ENCODE measurements at places on chromosomes 3 and 15.

GRCh38 chr3:52351762-52352368, 35.7 kb downstream of the DNAH1 start:
- DNase-seq: no peak

DNA sequence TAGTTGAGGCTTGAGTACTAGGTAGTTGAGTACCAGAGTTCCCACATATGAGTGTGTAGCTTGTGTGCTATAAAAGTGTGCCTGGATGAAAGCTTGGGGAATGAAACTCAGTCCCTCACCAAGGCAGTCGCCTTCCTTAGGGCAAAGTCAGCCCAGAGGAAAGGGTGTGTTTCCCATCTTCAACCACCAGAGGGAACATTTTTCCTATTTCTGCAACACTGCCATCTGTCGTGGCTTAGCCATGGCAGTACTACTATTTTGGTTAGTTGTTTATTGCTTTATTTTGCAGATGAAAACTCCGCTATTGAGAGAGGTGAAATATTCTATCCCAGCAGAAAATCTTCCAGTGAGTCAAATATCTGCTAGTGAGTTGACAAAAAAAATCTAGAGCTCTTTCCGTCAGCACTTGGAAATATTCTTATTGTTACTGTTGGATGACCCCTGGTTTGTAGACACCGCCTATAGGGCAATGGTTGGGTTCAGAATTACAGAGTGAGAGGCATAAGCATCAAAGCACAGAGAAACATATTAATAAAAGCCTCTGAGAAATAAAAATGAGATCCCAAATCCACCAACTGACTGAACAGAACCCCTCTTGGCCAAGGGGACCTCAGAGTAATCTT, 239.9 kb downstream of the CPNE4 start:
- peak; percentile 58 for DNase-seq

GRCh38 chr3:126558336-126559071, at the start of gene C3orf22:
Gene C3orf22 (minus strand): TSS chr3:126558932. CDS start chr3:126553390, 5,542 bp downstream.
- DNase-seq: no peak

DNA sequence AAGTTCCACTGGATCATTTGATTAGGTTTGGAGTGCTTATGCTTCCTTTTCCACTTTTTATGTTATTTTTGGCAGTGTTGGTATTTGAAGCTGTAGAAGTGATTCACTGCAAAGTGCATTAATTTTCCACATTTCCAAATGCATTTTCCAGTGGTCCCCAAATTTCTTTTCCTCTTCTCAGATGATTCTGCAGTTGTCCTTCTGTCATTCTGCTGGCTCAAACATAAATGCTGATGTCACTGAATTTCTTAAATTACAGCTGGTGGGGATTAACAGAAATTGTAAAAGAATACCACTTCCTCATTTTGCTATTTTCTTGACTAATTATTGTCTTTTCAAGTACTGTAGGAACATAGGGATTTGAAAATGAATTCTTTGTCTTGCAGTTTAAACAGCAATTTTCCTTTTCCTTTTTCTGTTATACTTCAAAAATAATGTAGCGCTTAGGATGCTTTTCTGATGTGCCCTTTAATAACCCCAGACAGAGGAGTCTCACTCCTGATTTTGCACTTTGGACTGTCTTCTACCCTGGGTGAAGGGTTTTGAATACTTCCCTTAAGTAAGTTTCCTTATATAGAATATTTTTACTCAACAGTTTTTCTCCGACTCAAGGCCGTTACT, 25.0 kb downstream of the MITF start:
- no peak for DNase-seq

GRCh38 chr3:152256851-152257562, 11.7 kb upstream of the MBNL1 start:
- DNase-seq: peak; percentile 87

DNA sequence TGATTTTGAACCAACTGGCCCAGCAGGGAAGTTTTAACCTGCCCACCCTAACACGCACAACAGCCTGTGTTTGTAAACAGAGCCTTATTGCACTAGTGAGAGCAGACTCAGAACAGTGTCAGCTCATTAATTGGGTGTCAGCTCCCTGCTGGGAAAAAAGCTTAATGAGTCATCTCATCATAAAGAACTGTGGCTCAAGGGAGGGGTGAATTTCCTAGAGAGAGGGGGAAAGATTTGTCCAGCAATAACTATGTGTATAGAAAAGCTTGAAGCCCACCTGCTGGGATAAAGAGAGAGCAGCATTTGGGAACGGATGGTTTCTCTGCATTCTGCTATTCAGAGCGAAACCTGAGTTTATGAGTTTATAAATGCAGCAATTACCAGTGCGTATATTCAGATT, 48.9 kb upstream of the GMNC start:
- DNase-seq: no peak

GRCh38 chr15:78259232-78259631, 5.1 kb upstream of the DNAJA4 start:
- DNase-seq: no peak

DNA sequence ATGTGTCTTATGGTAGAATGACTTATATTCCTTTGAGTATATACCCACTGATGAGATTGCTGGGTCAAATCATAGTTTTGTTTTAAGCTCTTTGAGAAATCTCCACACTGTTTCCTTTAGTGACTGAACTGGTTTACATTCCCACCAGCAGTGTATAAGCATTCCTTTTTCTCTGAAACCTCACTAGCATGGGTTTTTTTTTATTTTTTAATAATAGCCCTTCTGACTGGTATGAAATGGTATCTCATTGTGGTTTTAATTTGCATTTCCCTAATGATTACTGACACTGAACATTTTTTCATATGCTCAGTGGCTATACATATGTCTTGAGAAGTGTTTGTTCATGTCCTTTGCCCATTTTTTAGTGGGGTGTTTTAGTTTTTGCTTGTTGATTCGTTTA, 494.3 kb downstream of the SQOR start:
- peak; percentile 64 for DNase-seq

GRCh38 chr3:58569287-58570001, 7.7 kb downstream of the FAM107A start:
- DNase-seq: no peak

DNA sequence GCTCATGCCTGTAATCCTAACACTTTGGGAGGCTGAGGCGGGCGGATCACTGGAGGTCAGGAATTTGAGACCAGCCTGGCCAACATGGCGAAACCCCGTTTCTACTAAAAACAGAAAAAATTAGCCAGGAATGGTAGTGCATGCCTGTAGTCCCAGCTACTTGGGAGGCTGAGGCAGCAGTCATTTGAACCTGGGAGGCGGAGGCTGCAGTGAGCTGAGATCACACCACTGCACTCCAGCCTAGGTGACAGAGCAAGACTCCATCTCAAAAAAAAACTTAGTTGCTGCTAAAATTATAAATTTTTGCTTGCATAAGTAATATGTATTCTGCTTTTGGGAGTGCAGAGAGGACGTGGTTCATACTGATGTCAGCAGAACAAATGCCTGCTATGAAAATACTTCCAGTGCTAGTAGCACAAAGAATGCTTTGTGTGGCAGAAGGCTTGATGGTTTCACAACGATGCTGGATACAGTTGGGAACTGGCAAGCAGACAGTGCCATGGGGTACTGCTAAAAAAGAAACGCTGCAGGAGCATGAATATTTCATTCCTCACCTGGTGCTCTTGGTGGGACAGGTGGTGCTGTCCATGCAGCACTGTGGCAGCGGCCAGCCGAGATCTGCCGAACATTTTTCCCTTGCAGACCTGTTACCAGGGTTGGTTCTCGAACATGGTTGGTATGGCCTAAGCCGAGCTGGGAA, 31.1 kb downstream of the FBXL22 start:
- DNase-seq: no peak

GRCh38 chr3:17175187-17175807, 290.5 kb downstream of the PLCL2 start:
- peak; percentile 95 for DNase-seq

GRCh38 chr3:2653706-2654105, 456.5 kb downstream of the IL5RA start:
- DNase-seq: no peak

DNA sequence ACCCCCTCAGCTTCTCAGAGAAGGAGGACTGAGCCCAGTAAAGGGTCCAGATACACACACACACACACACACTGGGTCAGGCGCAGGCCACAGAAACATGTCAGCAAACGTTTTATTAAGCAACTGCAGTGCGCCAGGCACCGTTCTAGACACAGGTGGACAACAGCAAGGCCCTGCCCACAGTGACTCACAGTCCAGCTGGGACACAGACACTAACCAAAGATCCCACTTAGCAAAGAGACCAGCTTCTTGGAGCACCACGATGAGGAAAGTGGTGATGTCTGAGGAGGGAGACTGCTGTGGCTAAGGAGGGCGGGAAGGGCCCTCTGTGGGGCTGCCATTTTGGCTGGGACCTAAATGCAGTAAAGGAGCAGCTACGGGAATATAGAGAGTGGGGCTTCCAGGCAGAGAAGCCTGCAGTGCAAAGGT, 2.8 kb upstream of the VILL start:
- DNase-seq: no peak

- no peak for DNase-seq
Observed at GRCh38 chr3:112767177-112767576, 79.5 kb downstream of the CD200R1L start.

- peak; percentile 66 for DNase-seq
Observed at GRCh38 chr3:134709561-134710312, 58.9 kb upstream of the KY start.

DNA sequence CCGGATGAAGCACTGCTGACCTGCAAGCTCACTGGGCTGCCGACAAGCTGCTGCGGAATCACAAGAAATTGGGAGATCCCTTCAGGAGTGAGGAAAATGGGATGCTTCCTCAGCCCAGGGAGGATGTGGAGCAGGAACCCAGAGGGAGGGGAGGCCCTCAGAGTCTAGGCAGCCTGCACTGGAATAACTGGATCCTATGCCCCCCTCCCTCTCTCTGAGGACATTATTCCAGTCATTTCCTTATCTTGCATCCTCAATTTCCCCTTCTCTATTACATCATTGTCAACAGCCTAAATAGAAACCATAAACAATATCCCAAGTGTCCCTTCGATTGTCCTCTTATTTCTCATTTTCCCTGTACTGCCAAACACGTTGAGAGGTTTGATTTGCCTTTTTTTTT, 169.0 kb downstream of the OPA1 start:
- DNase-seq: no peak

- no peak for DNase-seq
Observed at GRCh38 chr3:141526709-141527108, 39.9 kb downstream of the RASA2 start.

DNA sequence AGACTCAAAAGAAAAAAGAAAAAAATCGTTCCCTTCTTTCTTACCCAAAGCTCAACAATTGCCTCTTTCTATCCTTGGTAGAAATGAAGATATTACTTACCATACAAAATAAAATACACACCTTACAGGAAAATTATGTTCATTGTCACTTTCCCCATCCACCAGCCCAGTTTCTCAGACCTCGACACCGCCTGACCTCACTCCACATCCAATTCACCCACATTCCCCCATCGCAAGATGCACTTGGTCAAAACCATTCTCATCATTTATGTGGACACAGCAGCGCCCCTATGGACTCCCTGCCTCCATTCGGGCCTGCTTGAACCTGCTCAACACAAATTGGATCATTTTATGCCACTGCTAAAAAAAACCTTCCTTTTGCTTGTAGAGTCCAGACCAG, 7.0 kb downstream of the ANPEP start:
- no peak for DNase-seq

GRCh38 chr15:79593119-79593869, 161.2 kb downstream of the MINAR1 start:
- peak; percentile 8 for DNase-seq

GRCh38 chr3:165259541-165260193, 63.5 kb upstream of the SLITRK3 start:
- DNase-seq: peak; percentile 12

GRCh38 chr3:194569252-194569651, 64.0 kb downstream of the TMEM44 start:
- DNase-seq: no peak

DNA sequence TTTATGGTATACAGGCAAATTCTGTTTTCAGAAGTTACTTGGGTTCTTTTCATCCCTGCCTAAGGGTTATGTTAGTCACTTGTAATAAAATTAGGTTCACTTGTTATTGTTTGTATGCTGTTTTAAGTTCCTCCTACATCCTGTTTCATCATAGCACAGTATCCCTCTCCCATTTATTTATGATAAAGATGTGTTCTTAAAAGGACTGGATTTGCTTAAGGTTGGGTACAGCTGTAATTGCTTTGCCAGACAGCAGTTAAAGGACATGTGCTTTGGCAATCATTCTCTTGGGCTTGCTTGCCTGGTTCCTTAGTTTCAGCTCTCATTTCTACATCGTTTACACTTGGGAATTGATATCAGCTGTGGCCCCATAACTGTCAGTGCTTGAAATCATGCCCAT, 11.7 kb downstream of the ATP2C1 start:
- no peak for DNase-seq

DNA sequence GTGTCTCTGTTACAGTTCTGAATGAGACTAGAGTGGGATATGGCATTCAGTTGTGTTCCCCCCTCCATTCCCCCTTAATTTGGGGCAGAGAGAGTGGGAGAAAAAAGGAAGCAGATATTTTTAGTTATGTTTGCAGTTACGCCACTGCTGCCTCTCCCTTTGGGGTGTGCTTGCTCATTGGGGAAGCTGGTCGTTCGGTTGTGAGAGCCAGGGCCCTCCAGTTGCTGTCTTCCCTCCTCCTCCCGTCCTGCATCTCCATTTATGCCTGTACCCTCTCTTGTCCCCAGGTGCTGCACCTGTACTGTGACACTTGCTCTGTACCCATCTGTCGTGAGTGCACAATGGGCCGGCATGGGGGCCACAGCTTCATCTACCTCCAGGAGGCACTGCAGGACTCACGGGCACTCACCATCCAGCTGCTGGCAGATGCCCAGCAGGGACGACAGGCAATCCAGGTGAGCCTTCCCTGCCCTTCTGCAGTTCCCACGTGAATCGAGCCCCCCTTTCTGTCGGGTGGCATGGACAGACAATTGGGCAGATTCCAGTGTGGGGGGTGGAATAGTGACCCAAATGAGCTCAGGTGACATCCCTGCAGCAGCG, 55.8 kb downstream of the TRIM71 start:
- no peak for DNase-seq

DNA sequence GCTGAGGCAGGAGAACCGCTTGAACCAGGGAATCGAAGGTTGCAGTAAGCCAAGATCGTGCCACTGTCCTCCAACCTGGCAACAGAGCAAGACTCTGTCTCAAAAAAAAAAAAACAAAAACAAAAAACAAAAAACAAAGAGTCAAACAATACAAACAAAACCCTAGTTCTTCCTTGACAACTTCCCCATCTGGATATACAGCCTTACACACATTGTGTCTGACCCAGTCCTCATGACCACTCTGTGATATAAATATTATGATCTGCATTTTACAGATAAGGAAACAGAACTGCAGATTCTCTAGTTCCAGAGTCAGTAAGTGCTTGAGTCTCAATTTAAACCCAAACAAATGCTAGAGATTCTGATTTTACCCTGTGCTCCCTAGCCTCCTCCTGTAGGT, 4.8 kb upstream of the ESYT3 start:
- DNase-seq: no peak

- no peak for DNase-seq
Observed at GRCh38 chr3:125061646-125062045, 5.8 kb upstream of the HEG1 start.

DNA sequence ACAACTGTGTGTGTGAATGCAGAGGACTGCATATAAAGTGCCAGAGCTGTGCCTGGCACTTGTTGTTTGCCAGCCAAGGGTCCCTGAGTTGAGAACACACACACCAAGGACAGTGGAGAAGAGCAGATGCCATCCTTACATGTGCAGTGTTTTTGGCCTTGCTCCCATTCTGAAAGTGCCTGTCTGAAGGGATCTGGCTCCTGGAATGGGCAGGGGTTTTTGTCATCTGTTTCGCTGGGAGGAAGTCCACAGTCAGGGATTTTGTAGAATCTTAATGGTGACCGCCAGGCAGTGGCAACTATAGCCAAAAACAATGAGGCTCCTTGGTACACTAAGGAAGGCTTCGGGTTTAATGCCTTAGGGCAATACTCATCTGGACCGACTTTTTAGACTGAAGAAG, 63.7 kb downstream of the DUT start:
- no peak for DNase-seq
